Stimulated activated CD8-positive, alpha-beta memory T cell treated with anti-CD3 and anti-CD28 coated beads, Interleukin-2, amount 100 ng/mL, for 1 hour (primary cell): ENCODE measurements at places on chromosomes 11 and 22.

- DNase-seq = no peak
Observed at GRCh38 chr22:29788339-29789279, 21.4 kb downstream of the UQCR10 start.

- DNase-seq = no peak
Observed at GRCh38 chr11:131675121-131675888, 304.9 kb downstream of the NTM start.

DNA sequence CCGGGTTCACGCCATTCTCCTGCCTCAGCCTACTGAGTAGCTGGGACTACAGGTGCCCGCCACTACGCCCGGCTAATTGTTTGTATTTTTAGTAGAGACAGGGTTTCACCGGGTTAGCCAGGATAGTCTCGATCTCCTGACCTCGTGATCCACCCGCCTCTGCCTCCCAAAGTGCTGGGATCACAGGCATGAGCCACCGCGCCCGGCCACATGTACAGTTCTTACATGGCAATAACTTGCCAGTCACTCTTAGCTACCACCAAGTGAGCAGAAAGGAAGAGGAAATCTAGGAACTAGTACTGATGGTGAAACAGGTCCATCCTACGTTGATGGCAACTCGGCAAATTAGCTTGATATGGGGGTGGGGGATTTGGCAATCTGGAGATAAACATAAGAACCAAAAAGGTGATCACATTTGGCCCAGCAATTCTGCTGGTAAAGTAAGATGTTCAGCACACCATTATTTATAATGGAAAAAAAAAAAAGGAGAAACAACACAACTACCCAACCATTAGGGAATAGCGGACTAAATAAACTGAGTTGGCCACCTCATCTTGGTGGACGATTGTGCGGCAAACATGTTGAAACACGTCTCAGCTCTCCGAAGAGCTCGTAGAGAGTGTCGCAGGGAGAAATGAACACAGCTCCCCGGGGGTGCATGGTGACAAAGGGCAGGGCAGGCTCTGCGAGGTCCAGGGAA lies 5.3 kb downstream of the NLRP6 start:
- DNase-seq = no peak

- DNase-seq = no peak
Observed at GRCh38 chr11:17369094-17369493, 17.5 kb downstream of the NCR3LG1 start.

DNA sequence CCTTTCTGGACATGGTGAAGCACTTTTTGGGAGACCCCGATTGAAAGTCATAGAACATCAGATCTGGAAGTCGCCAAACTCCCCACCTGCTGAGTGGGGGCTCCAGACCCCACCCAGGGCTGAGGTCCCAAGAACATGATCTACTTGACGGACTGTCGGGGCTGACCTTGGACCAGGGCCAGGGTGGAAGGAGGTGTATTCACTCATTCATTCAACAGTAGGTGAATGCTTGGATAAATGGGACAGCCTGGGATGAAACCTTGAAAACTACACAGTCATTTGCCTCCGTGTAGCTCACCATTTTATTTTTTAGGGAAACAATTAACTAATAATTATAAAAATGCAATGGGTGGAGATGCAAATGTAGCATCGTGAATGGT lies 629.0 kb downstream of the BRD1 start:
- no peak for DNase-seq

DNA sequence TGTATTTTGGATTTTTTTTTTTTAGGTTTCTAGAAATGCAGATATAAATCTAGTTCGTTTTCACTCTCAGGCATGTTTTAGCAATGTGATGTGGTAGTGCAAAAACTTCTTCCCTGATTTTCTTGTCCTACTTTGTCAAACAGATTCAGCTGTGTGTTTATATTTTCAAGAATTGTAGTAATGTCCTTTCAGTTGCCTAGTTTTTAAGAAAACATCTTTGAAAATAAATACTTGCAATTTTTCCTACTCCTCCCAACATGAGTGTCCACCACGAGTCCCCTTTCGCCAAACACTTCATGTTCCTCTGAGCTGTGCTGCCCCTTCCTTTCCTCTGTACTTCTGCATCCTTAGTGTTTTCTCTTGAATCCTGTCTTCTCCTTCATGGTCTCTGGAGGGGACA lies 686.9 kb downstream of the NTM start:
- no peak for DNase-seq

DNA sequence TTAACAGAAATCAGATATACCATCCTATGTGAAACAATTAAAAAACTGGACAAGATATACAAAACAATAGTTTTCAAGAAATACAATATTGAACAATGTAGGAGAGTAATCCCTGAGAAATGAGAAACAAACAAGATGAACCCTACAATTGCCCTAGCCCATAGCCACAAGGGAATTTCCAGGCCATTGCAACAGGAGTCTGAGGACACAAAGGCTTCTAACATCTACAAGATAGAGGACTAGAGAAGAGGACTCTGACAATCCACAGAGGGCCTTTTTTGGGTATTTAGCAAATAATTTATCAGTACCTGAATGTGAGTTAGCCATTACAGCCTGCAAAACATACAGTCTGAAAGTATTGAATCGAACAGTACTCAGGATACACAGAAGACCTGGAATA lies 251.7 kb downstream of the GRM5 start:
- no peak for DNase-seq

GRCh38 chr11:26649884-26650283 lies 72.0 kb downstream of the SLC5A12 start:
- DNase-seq = no peak

DNA sequence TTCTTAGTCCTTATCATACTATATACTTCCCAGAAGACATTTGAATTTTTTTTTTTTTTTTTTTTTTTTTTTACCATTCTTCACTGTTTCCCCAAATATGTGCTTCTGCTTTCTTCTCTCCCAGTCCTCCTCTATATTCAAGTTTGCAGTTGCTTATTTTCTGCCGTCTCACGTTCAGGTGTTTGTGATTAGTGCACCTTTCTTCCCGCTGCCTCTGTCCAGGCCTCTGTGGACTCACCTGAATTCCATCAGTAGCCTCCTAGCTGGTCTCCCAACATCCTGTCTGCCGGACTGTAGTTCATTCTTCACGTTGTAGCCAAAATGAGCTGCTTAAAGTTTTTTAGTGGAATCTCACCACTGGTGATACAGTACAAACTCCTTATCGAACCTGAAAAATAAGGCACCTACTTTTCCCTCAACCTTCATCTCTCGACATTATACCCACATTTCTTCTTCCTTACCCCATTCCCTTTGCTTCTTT lies 795 bp upstream of the MSANTD4 start:
- DNase-seq = no peak

GRCh38 chr11:63641727-63642126 lies 27.5 kb upstream of the PLAAT3 start:
- no peak for DNase-seq

- no peak for DNase-seq
Observed at GRCh38 chr22:39839917-39840510, 53.5 kb downstream of the ENTHD1 start.

- DNase-seq = no peak
Observed at GRCh38 chr11:104645261-104646222, 252.7 kb downstream of the CASP12 start.

DNA sequence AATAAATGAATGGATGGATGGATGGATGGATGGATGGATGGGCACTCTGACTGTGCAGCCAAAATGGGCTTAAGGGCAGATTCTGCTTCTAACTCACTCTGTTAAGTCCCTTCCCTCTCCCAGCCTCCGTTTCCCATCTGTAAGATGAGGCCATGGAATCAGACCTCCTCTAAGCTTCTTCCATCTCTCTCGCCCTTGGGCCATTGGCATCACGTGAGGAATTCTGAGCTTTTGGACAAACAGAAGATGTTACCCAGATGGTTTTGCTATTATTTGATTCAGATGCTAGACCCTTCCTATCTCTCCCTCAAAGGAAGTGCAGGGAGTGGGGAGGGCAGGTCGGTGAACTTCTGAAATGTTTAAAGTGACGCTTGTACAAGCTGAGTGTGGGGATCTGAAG lies 4.0 kb upstream of the CYTH4 start:
- DNase-seq = no peak

DNA sequence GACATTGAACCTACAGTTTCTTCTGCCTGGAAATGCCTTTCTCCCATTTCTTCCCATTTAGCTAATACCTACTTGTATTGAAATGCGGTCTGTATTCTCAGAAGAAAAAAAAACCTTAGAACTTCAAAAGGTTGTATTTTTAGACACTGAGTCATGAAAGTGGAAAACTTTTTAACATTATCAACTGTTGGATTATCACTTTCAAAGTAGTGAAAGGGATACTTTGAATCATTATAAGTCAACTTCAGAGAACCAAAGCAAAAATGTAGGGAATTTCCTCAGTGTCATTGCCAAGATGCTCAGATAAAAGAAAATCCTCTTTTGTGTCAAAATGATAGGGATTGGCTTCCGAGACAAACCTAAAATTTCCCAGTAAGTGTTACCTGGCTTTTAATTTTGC lies 6.6 kb downstream of the HOATZ start:
- no peak for DNase-seq

GRCh38 chr22:24339452-24339747 lies 68.8 kb downstream of the SPECC1L start:
- DNase-seq = no peak

DNA sequence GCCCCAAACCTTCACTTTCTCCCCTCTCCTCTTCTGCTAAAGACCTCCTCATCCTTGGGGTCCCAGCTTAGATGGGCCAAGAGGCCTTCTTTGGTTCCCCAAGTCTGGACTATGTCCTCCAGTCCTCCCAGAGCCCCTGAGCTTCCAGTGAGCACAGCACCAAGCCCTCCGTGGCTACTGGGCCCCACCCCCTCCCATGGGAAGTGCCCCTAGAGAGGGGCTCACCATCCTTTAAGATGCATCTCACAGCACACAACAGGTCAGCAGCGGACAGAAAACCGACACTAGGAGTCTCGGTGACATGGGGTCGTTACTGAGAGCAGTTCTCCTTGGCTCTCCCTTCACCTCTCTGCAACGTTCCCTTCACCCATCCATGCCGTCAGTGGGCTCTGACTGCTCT lies 2.7 kb downstream of the LRRC32 start:
- no peak for DNase-seq

DNA sequence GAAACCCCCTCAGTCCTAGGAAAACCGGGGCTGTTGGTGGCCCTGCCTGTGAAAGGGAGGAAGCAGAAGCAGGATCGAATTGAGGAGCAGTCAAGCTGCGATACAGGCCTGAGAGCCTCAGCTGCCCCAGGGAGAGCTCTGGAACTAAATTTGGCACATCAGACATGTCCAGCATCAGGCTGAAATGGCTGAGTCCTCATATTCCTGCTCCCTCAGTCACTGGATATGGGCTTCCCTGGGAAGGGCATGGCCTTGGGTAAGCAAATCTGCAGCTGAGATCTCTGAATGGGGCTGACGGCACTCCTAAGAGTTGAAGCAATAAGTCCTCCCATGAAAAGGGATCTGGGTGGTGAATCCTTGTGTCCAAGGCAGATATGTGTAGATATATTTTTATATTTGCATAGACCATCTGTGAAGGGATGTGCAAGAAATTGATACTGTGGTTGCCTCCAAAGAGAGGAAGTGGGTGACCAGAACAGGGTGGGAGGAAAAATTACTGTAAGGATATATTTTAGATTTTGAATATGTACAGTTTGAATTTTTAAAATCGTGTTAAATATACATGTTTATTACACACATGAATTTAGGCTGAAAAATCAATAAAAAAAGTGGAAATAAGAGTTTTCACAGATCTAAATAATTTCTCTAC lies 45.5 kb downstream of the APIP start:
- no peak for DNase-seq
